ENCODE measurements at places on chromosomes 7 and 10. TPM values are rescaled to one million over a fixed set of nuclear protein-coding genes. Genes with fewer than 3 reads are reported as not detected.

Gene ACSM6
- not detected for total RNA-seq

Gene EIF3A
- total RNA-seq: 148 TPM

Gene CUTC
- 22.5 TPM for total RNA-seq

Gene DRGX
- total RNA-seq: not detected
